Stimulated activated CD4-positive, alpha-beta T cell treated with anti-CD3 and anti-CD28 coated beads, Interleukin-12 subunit alpha, Interleukin-12 subunit beta, amount 100 ng/mL, for 4 hours (primary cell): ENCODE measurements at places on chromosomes 7 and 10.

DNA sequence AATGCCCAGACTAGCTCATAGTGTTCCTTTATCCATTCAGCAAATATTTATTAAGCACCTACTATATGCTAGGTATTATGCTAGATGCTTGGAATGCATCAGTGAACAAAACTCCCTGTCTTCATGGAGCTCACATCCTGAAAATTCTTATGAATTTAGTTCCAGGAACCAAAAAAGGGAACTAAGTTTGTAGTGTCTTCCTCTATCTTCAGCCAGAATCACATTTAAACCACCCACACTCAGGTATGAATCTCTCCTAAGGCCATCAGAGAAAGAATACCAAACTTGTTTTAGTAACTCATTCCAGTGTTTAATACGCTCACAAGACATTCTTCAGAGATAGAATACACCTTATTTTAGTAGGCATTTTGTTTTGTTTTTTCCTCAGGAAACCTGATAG lies 10.1 kb upstream of the EGR2 start:
- no peak for DNase-seq

- DNase-seq: no peak
Observed at GRCh38 chr10:10500937-10501336, 516.7 kb upstream of the CELF2 start.

- DNase-seq: no peak
Observed at GRCh38 chr10:130232166-130233034, 96.2 kb downstream of the GLRX3 start.

GRCh38 chr10:105844676-105845570 lies 1203.8 kb downstream of the SORCS3 start:
- DNase-seq: no peak

DNA sequence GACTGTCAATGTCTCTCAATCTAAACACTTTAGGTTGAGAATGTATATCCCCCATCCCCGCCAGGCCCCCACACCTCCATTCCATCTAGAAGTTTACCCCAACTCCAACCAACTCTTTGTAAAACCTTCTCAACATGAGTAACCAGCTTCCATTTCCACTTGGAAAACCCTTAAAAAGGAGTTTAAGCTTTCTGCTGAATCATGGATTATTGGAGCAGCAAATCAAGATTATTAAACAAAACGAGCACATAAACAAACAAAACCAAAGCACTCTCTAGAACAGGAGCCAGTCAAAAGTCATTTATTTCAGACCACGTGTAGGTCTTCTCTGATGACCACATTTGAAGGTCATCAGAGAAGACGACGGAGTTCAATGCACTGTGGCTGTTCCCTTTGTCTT lies 213.5 kb downstream of the FANK1 start:
- no peak for DNase-seq

GRCh38 chr7:112143582-112143981 lies 62.6 kb downstream of the DOCK4 start:
- no peak for DNase-seq
